ENCODE measurements at places on chromosomes 5 and 9.

DNA sequence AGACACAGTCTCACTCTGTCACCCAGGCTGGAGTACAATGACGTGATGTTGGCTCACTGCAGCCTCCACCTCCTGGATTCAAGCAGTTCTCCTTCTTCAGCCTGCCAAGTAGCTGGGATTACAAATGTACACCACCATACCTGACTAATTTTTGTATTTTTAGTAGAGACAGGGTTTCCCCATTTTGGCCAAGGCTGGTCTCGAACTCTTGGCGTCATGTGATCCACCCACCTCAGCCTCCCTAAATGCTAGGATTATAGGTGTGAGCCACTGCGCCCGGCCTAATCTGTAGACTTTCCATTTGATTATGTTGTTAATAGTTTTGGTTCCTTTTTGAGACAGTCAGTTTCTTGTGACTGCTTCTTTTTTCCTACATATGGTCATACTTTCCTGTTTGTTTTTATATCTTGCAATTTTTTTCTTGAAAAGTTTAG lies 31.0 kb downstream of the MTREX start:
- peak; percentile 54 for DNase-seq

GRCh38 chr5:54514291-54514690 lies 3.3 kb upstream of the SNX18 start:
- DNase-seq = peak; percentile 5

DNA sequence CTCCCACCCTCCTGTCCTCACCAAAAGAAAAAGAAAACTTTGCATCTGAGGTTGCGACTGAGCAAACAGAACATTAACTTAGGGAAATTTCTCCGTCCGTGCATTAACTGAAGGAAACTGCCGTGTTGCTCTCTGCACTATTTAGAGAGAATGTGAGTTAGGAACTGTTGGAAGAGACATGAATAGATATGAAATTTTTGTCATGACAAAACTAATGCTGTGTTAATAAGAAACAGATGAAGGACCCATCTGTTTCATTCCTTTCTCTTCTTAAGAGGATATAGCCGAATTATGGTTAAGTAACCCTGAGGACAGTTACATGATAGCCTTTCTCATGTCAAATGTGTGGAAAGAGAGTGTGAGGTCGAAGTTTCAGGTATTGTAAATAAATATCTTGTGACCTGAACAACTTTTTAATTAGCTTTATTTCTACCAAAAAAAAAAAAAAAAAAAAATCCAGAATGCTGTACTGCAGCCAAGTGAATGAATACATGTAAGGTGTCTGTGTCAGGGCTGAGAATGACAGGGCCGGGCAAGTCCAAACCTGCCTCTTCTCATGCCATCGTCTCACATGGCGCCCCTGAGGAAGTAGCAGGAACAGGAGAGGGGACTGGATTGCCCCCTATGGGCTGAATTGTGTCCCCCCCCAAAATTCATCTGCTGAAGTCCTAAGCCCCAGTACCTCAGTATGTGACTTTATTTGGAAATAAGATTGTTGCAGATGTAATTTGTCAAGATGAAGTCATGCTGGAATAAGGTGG lies 35.6 kb upstream of the ANKRD33B start:
- no peak for DNase-seq

DNA sequence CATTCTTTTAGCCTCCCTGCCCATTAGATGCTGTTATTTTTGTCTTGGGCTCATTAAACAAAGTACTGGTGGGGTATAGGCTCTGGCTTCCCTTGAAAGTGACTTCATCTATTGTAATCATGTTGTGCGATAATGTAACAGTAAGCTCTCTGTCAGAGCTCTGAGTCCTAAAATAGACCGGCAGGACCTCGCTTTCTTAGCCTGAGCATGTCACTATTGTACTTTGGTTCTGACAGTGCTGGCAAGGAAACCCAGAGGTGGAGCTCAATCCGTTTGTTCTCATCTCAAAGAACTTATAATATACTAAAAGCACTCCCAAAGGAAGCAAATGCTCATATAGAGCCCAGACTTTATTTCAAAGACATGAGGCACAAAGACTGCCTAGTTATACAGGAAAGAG lies 339.1 kb upstream of the CCNH start:
- DNase-seq = no peak

GRCh38 chr9:15421990-15422371 lies 695 bp upstream of the SNAPC3 start:
- no peak for DNase-seq

GRCh38 chr9:31597977-31598376 lies 786.5 kb upstream of the ACO1 start:
- DNase-seq = no peak

DNA sequence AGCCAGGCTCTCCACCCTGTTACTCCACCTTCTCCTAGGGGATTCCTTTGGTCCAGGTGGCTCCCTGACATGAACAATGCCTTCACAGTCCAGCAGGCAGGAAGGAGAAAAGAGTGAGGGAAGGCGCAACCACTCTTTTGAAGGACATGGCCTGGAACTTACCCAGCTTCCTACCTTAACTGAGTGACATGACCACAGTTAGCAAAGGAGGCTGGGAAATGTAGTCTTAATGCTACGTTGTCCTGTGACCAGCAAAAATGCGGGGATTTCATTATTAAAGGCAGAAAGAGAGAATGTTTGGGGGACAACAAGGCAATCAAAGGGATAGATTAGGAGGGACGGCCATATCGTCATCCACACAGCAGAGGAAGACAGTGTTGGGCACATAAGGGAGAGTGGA lies 100.3 kb upstream of the ERCC6L2 start:
- DNase-seq = no peak

- DNase-seq = no peak
Observed at GRCh38 chr5:2430606-2431005, 320.9 kb downstream of the IRX2 start.

- DNase-seq = no peak
Observed at GRCh38 chr9:81955625-81956024, 12.3 kb downstream of the SPATA31D3 start.

DNA sequence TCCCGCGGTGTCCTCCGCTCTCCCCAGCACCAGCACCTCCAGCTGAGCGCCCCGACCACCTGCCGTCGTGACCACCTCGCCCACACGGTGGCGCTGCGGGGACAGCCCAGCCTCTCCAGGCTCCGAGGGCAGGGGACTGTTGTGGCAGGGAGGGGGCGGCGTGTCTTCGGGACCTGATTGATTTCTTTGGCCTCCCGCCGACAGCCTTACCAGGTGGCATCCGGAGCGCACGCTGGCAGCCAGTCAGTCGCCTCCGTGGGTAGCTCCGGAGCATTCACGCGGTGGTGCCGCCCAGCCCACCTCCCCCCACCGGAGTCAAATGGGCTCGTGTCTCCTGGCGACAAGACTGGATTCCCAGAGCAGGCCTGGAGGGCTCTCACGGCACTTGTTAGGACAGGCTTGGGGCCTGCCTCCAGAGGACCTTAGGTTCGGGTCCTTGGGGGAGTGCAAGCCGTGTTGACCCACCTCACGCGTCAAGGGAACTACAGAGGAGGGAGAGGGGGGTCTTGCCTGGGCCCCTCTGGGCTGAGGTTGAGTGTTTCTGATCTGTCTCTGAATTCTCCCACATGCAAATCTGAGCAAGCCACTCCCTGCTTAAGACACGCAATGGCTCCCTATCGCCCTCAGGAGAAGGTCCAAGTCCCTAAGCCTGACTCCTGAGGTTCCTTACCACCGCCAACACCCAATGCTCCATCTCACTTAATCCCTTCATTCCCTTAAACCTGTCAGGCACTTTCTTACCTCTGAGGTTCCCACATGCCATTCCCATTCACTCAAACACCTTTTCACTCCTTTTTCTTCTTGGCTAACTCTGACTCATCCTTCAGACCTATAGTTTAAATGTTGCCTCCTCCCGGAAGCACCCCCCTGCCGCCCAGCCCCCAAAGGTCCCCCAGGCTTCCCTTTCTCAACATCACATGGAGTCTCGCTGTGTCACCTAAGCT lies 51.2 kb upstream of the GGTA1 start:
- peak; percentile 60 for DNase-seq

- DNase-seq = no peak
Observed at GRCh38 chr5:98206566-98206965, 566.9 kb upstream of the RGMB start.

Measured in inflammatory macrophage (primary cell).